AG20443 (cell line): ENCODE measurements at places on chromosomes 6 and 20.

DNA sequence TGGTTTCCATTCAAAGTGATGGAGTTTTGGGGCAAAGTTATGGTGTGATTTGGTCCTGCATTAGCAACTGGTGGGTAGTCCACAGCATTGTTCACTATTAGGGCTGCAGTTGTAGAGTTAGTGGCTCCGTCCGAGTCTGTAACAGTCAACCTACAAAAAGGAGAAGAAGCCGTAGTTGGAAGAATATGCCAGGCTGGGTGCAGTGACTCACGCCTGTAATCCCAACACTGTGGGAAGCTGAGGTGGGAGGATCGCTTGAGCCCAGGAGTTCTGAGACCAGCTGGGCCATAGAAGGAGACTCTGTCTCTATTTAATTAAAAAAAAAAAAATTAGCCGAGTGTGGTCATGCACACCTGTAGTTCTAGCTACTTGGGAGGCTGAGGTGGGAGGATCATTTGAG is 69.5 kb downstream of the KIAA0319 start:
- no peak for DNase-seq

GRCh38 chr20:44065401-44066340 is 121.3 kb downstream of the JPH2 start:
- no peak for DNase-seq

- DNase-seq, result no peak
These were observed 118.1 kb downstream of the PREX1 start for GRCh38 chr20:48709744-48710143.

GRCh38 chr6:47241742-47242482 is 67.8 kb downstream of the TNFRSF21 start:
- DNase-seq, result no peak

DNA sequence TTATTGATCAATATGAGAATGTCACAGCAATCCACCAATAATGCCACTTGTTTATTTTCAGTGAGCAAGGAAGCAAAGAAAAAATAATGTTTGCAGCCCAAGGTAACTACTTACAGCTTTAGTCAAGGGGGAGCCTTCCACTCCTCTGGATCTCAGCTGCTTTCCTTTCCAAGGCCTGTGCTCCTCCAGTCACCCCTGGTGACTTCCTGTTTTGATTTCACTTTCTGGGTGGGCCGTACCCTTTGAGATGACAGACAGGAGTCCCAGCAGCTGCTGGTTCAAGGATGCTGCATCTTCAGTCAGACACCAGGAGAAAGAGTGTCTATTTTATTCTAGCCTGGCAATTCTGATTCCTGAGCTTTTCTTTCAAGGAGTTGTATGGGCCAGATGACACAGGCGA is 5.6 kb upstream of the VNN2 start:
- DNase-seq, result peak; percentile 7

DNA sequence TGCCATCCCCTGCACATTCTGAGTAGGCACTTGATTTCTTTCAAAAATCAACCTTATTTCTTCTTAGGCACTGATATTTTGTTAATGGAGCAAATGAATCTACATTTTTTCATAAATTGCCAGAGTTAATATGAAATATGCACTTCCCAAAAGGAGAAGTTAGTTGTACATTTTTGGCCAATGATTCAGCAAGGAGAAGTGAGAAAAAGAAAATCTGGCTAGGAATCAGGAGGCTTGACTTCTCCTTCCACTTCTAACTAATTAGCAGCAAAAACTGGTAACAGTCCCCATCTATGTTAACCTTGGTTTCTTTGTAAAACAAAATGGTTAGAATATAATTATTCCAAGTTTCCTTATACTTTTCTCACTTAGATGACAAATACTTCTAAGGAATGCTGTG is 7.0 kb upstream of the DSE start:
- peak; percentile 21 for DNase-seq
